Heart left ventricle (tissue), 16 donors: ENCODE measurements at places on chromosomes 1 and 21. TPM values are rescaled to one million over a fixed set of nuclear protein-coding genes. Genes with fewer than 3 reads are reported as not detected.
A peak's percentile ranks its signal among the peaks of the same experiment; 100 is the strongest.

Gene GCSAML
- total RNA-seq = 0.34 TPM

Gene FOXD3
- total RNA-seq = 0.39 TPM

Gene LRRIQ3
- 0.08 TPM for total RNA-seq

Gene FCRL6
- total RNA-seq = 0.21 TPM

Gene RTCA
- 35.3 TPM for total RNA-seq

Gene NUAK2
- 0.52 TPM for total RNA-seq

Gene SYCP1
- total RNA-seq = not detected

Gene SLC5A9
- not detected for total RNA-seq

Gene RAB25
- not detected for total RNA-seq

Gene LHX4
- not detected for total RNA-seq

- no peaks in the 10 kb centered on the region for H3K4me1 ChIP-seq
- H3K4me3 ChIP-seq = no peak overlapping the region
- DNase-seq = no peak
Observed at GRCh38 chr21:27511233-27511632, 544.3 kb upstream of the ADAMTS5 start.

DNA sequence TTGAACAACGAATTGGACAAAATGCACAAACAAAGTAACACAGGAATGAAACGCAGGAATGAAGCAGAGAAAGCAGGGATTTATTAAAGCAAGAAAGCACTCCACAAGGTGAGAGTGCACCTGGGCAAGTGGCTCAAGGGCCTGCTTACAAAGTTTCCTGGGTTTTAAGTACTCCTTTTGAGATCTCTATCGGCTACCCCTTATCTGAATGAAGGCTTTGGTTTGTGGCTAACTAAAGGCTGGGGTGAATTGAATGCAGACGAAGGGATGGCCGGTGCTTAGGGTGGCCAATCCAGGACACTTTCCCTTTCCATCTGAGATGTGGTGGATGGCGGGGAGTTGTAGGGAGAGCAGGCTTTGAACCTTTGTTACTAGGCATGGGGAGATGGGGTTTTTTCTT, 151.4 kb upstream of the KIAA0040 start:
- no peak overlapping the region for H3K27ac ChIP-seq
- H3K36me3 ChIP-seq = no peaks in the 10 kb centered on the region
- no peak for DNase-seq
- no peaks in the 10 kb centered on the region for H3K27me3 ChIP-seq

DNA sequence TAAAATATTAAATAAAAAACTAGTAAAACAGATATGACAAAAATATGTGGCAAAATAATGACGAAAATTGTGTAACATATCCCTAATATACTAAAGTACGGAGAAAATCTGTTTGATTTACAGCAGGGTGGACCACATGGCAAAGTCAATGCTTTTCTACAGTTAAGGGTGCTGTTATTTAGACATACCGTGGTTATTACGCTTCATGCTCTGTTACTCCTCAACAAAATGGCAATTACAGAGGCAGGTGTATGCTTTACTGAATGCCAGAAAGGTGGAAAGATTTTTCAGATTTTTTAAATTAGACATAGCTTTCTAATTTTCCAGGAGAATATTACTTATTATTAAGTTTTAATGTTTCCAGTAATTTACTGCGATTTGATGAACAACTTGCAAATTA, 343.9 kb upstream of the DPYD start:
- no peak overlapping the region for H3K27ac ChIP-seq
- H3K27me3 ChIP-seq = no peaks in the 10 kb centered on the region
- H3K4me3 ChIP-seq = no peak overlapping the region
- no peaks in the 10 kb centered on the region for H3K4me1 ChIP-seq
- no peaks in the 10 kb centered on the region for H3K36me3 ChIP-seq
- DNase-seq = no peak

DNA sequence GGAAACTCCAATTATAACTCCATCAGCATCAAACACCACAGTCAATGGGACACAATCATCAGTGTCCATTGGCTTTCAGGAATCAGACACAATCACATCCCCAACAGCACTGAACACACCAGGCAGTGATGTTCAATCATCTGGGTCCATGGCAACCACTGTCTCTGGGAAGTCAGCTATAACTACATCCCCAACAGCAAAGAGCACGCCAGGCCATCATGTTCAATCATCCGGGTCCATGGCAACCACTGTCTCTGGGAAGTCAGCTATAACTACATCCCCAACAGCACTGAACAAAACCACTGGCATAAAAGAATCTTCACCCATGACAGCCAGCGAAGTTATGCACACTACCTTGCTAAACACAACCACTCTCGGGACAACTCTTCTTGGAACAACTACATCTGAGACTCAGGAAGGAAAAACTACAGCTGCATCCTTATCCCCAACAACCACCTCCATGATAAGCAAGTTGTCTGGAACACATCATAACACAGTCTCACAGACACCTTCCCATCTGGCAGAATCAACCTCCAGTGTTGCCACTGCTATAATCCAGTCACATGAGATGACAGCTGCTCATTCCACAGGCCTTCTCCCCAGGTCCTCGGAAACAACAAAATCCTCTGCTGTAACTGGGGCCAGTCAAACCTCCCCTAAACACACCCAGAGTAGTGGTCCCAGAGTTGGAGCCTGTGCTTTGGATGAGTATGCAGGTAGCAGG, 19.9 kb downstream of the CATSPER4 start:
- H3K36me3 ChIP-seq = no peaks in the 10 kb centered on the region
- no peak overlapping the region for H3K4me3 ChIP-seq
- DNase-seq = no peak

- H3K4me3 ChIP-seq = no peak overlapping the region
- no peak for DNase-seq
- no peaks in the 10 kb centered on the region for H3K4me1 ChIP-seq
- no peak overlapping the region for H3K27ac ChIP-seq
Observed at GRCh38 chr1:218444588-218444987, 99.5 kb downstream of the TGFB2 start.

- peak overlapping the region; percentile 62 for H3K27ac ChIP-seq
- H3K27me3 ChIP-seq = no peaks in the 10 kb centered on the region
- no peaks in the 10 kb centered on the region for H3K36me3 ChIP-seq
Observed at GRCh38 chr21:45102391-45102932, 28.1 kb downstream of the ADARB1 start.

GRCh38 chr1:15128520-15129313, 24.8 kb upstream of the TMEM51 start:
- no peaks in the 10 kb centered on the region for H3K36me3 ChIP-seq
- no peak overlapping the region for H3K4me3 ChIP-seq
- H3K27me3 ChIP-seq = no peaks in the 10 kb centered on the region

- H3K27ac ChIP-seq = no peak overlapping the region
- H3K4me3 ChIP-seq = no peak overlapping the region
- no peak for DNase-seq
- no peaks in the 10 kb centered on the region for H3K27me3 ChIP-seq
Observed at GRCh38 chr1:216175714-216176113, 247.5 kb downstream of the USH2A start.

GRCh38 chr1:35210321-35211119, 17.6 kb upstream of the SFPQ start:
- H3K4me1 ChIP-seq = peaks cover 12% of the 10 kb centered on the region
- H3K27me3 ChIP-seq = no peaks in the 10 kb centered on the region
- peak; percentile 20 for DNase-seq
- H3K27ac ChIP-seq = no peak overlapping the region
- no peaks in the 10 kb centered on the region for H3K36me3 ChIP-seq

- DNase-seq = no peak
- no peak overlapping the region for H3K27ac ChIP-seq
- no peaks in the 10 kb centered on the region for H3K27me3 ChIP-seq
- no peaks in the 10 kb centered on the region for H3K4me1 ChIP-seq
- no peak overlapping the region for H3K4me3 ChIP-seq
Observed at GRCh38 chr1:103371234-103371633, 154.3 kb upstream of the RNPC3 start.

- H3K4me3 ChIP-seq = no peak overlapping the region
- H3K4me1 ChIP-seq = no peaks in the 10 kb centered on the region
- no peaks in the 10 kb centered on the region for H3K36me3 ChIP-seq
- no peak overlapping the region for H3K27ac ChIP-seq
Observed at GRCh38 chr21:34011660-34012059, 61.7 kb upstream of the MRPS6 start.

- DNase-seq = no peak
- H3K4me3 ChIP-seq = peak overlapping the region; percentile 96
- peaks cover 57% of the 10 kb centered on the region for H3K4me1 ChIP-seq
- no peaks in the 10 kb centered on the region for H3K36me3 ChIP-seq
- H3K27me3 ChIP-seq = no peaks in the 10 kb centered on the region
- H3K27ac ChIP-seq = peak overlapping the region; percentile 98
Observed at GRCh38 chr1:54052431-54052933, 522 bp downstream of the TMEM59 start.

- no peak overlapping the region for H3K4me3 ChIP-seq
- no peaks in the 10 kb centered on the region for H3K27me3 ChIP-seq
- peaks cover 40% of the 10 kb centered on the region for H3K36me3 ChIP-seq
- no peak overlapping the region for H3K27ac ChIP-seq
Observed at GRCh38 chr21:44405948-44406872, 49.1 kb upstream of the LRRC3 start.

- H3K27me3 ChIP-seq = no peaks in the 10 kb centered on the region
- no peak overlapping the region for H3K27ac ChIP-seq
- peaks cover under 1% of the 10 kb centered on the region for H3K4me1 ChIP-seq
- DNase-seq = no peak
- no peaks in the 10 kb centered on the region for H3K36me3 ChIP-seq
Observed at GRCh38 chr1:165501970-165502348, 41.8 kb upstream of the LRRC52 start.

GRCh38 chr1:156838972-156839371, 19.9 kb downstream of the INSRR start:
- H3K27me3 ChIP-seq = peaks cover 4% of the 10 kb centered on the region
- no peak for DNase-seq
- H3K4me3 ChIP-seq = no peak overlapping the region
- no peak overlapping the region for H3K27ac ChIP-seq

GRCh38 chr1:161115132-161115711, 2.6 kb downstream of the PFDN2 start:
- no peak for DNase-seq
- H3K4me1 ChIP-seq = peaks cover 80% of the 10 kb centered on the region
- peaks cover 4% of the 10 kb centered on the region for H3K36me3 ChIP-seq
- H3K27me3 ChIP-seq = no peaks in the 10 kb centered on the region
- H3K4me3 ChIP-seq = no peak overlapping the region

DNA sequence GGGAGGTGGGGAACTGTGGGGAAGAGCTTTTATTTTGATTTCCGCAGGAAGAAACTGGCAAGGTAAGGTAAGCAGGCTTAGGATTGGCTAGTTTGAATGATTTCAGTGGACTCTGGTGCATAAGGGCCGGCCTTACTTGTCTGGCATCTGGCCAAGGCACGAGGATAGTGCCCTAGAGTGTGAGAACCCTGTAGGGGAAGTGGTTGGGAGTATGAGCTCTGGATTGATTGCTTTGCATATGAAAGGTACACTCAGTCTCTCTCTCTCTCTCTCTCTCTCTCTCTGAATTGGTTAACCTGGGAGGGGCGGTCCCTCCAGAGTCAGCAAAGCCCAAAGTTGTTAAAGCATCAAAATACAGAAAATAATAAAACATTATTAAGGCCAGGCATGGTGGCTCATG, 463.0 kb downstream of the SIPA1L2 start:
- no peak for DNase-seq
- no peak overlapping the region for H3K27ac ChIP-seq
- H3K36me3 ChIP-seq = no peaks in the 10 kb centered on the region
- H3K27me3 ChIP-seq = no peaks in the 10 kb centered on the region
- H3K4me1 ChIP-seq = no peaks in the 10 kb centered on the region

DNA sequence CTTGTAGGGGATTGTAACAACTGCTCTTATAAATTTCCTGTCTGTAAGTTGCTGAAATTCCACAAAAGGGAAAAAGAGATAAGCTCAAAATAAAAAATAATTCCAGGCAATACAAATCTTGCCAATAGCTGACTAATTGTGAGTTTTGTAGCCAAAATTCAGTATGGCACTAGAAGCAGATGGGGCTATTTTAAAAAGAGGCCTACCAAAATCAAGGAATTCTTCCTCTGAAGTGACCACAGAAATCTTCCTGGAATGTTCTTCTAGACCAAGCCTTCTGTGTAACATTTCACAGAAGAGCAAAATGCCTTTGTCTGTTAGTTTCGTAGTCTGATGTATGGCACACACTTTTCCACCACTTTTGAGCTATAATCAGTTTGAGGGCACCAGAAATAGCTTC, 127.6 kb downstream of the CYYR1 start:
- H3K27ac ChIP-seq = no peak overlapping the region
- no peak overlapping the region for H3K4me3 ChIP-seq
- DNase-seq = no peak
- no peaks in the 10 kb centered on the region for H3K27me3 ChIP-seq

DNA sequence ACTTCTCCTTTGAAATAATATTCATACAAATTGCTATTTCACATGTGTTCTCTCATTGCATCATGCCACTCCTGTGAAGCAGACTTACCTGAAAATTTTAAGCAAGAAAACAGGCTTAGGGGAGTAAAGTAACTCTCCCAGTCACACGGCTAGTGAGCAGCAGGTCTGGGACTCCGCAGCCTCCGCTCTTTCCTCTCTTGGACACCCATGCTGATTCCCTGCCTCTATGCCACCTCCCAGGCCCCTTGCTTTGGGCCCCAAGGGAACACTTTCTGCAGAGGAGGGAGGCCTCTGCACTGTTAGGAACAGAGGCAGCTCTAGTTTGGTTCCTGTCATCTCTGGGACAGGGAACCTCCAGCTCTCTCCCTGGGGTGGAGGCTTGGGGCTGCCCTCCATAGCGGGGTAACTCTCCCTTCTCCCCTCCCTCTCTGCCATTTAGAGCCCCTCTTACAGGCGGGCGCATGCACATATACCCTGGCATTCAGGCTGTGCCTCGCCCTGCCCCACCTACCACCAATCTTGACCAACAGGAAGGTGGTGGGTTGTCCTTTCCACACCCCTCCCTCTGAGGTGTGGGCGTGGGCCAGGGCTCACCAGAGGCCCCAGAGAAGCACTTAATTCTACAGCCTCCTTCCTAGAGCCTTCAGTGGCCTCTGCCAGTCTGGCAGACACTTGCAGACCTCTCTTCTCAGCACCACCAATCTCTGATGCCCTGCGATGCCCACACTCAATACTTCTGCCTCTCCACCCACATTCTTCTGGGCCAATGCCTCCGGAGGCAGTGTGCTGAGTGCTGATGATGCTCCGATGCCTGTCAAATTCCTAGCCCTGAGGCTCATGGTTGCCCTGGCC, at the start of gene RXFP4:
Gene RXFP4 (plus strand): TSS at position 646 of the 852 bp plus-strand sequence. CDS start 72 bp downstream, at position 718.
- H3K27ac ChIP-seq = peak within 1 kb of the TSS; percentile 67

DNA sequence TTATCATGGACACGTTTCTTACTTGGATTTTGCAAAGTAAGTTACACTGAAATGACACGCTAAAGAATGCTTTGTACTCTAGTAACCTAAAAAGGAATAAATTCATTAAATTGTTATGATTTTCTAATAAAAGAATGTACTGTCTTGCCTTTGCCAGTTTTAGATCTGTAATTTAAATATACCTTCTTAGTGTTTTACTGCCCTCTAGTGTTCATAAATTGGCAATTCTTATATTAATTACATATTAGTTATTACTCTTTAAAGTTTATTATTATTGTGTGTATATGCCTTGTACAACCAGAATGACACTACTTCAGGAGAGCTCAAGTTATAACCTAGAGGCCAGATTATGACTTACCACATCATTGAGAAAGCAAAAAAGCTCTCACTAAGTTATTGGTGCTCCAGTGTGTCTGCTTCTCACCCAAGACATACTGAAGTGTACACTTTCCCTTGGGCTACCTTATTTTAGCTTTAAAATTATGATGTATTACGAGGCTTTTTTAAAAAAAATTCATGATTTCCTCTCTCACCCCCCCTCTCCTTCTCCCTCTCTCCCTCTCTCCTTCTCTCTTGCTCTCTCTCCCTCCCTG, 169.9 kb downstream of the HS2ST1 start:
- no peak for DNase-seq
- no peak overlapping the region for H3K4me3 ChIP-seq
- H3K4me1 ChIP-seq = peaks cover 4% of the 10 kb centered on the region
- no peaks in the 10 kb centered on the region for H3K36me3 ChIP-seq
- H3K27me3 ChIP-seq = no peaks in the 10 kb centered on the region
